IPS-NIHi11 (cell line): ENCODE measurements at places on chromosomes 7 and 10.

DNA sequence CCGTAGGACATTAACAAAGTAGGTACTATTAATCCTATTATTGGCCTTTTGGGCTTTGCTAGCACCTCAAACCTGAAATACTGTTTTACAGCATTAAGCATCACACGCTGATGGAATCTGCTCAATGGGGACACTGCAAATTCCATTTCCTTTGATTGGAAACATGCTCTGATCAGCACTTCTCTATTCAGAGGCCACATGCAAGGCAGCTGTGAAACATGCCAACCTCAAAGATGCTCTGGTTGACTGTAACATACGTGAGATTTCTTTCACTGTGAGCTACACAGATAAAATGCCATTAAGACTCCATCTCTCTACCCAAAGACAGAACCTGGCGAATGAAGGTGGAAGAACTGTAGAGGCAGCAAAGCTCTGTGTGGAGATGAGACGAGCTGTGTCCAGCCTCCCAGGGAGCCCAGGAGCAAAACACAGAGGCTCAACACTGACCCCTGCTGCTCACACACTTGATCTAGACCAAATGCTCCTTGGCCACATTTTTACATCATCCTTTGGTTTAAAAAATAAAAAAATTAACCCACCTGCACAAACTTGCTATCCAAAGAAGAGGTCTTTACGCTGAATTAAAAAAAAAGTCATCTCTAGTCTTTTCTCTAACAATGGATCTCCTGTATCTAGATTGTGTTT, 8.0 kb downstream of the RSU1 start:
- peak; percentile 58 for DNase-seq

DNA sequence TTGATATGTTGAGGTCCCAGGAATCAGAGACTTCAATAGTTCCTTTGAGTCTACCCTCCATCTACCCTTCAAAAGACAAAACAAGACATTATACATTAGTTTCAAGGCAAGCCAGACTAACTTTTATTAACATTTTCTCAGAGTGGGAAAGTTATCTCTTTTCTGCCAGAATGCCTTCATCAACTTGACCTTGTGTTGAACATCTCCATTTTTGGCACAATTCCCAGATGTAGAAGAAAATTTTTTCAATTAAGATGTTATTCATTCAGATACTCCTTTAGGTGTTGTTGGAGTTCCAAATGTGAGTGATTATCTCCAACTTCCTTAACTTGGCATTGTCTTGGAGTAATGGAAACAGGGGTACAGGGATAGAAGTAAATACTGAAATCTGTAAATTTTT, 59.1 kb downstream of the NRF1 start:
- no peak for DNase-seq

DNA sequence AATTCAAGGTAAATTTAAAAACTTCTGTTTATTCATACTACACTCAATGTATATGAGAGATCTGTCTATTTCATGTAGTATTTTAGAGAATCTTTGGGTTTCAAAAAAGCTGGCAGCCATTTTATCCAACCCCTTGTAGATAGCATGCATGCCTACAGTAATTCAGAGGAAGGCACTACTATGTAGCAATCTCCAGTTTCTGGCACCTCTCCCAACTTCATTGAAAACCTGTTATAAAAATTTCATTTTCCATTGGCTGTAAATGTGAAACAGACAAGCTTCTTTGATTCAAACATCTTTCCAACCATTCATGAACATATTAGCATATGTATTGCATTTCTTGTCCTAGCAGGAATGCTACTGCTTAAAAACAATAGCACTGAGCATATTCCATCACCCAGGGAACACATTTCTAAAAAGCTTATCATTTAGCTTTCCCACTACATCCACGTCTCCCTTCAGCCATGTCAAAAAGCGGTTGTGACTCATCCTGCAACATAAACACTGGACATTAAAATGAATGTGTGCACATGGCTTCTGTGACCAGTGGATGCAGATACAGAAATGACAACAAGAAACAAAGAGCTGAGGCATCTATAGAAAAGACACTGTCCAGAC, 330.4 kb upstream of the AOAH start:
- no peak for DNase-seq

- DNase-seq = no peak
Measured at GRCh38 chr10:112027731-112028280, 155.8 kb downstream of the GPAM start.

DNA sequence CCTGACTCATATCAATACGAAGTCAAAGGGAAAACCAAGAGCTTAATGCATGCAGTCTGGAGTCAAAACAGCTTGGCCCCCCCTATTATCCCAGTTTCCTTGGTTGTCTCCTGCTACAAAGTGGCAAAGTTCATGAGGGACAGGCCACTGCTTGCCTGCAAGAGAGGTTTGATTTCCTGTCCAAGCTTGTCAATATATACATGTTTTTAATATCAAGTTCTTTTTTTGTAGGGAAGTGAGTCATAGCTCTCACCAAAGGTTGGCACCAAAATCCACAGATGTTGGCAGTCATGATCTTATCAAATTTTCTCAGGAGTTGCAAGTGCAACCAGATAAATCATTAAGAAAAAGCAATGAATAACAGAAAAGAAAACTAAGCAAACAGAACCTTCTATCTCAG, 176.8 kb downstream of the COBL start:
- DNase-seq = no peak

DNA sequence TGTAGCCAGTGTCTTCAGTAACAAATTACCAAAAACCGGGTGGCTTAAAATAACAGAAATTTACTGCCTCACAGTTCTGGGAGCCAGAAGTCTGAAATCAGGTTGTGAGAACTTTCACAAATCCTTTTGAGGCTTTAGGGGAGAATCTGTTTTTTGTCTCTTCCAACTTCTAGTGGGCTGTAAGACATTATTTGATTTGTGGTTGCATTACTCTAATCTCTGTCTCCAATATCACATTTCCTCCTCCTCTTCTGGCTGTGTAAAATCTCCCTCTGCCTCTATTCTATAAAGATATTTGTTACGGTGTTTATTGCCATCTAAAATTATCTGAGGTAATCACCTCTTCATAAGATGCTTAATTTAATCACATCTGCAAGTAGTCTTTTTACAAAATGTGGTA, 1039.6 kb upstream of the LRRN3 start:
- no peak for DNase-seq

- DNase-seq = no peak
Measured at GRCh38 chr10:75019370-75019769, 92.1 kb upstream of the SAMD8 start.

DNA sequence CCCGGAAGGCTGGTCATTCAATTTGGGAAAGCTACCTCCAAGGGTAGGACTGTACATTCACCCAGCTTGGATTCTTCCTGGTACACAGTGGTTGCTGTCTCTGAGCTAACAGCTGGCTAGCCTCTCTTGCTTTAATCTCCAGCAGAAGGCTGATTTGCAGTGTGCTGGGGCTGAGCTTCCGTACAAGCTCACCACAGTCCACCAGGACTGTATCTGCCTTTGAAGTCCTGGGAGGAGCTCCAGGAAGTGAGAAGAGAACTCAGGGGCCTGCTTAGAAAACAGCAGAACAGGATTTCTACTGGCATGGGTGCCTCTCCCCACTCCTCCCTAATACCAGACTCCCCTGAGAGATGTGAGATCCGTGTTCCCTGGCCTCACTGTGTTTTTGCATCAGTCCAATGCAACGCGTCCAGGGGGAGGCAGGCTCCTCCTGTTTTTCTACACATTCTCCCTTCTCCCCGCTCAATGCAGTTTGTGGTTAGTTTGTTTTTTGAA, 6.6 kb downstream of the AFAP1L2 start:
- no peak for DNase-seq

DNA sequence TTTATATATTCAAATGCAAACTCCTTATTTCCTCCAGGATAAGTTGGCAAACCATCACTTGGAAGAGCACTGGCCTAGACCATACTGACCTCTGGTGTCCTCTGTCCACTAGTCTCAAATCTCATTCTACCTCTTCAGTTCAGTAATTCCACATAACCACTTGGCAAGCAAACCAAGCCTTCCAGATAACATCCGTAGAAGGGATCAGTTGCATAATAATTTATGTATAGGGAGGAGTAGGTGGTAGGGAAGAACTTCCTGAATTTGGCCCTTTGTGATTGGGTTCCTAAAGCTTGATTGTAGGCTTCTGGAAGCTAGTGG, 55.0 kb downstream of the WAC start:
- DNase-seq = peak; percentile 22
